Renal cortical epithelial cell (primary cell): ENCODE measurements at places on chromosomes 1 and 21.

- no peak for DNase-seq
Observed at GRCh38 chr1:181608948-181609347, 125.6 kb downstream of the CACNA1E start.

- peak; percentile 74 for DNase-seq
Observed at GRCh38 chr1:226870026-226870400, 403 bp upstream of the PSEN2 start.

DNA sequence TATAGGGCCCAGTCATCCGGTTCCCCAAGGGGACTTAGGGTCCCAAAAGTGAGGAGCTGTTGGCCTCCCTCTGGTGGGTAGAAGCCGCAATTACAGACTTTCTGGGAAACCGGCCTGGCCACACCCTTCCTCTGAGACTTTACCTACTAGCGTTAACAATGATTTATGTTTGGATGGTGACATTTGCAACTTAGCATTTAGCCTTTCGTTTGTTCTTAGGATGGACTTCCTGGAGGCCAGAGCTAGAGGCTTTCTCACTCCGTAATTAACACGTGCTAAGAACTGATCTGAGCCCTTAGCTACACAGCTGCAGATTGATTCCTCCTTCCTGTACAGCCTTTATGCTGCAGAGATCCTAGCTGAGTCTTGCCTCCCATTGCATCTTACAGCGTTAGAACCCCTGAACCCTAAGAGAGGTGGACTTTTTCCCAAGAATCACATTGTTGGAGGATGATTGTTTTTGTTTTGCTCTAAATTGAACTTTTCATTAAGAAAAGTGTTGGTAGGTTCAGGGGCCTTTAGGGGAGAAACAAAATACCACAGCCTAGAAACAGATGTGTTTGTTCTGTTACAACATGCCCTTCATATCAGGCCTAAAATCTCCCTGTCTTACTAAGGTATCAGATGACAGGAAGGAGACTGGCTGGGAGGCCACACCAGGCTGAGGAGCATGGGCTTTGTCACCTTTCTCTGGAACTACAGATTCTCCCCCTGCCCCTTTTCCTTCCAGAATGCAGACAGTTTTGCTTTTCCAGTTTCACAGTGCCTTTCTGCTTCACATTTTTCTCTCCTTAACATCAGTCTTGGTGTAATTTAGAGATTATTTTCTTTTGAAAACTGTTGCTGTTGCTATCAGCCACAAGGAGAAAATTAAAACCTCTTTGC, 1.9 kb downstream of the S100A11 start:
- DNase-seq, result peak; percentile 69

GRCh38 chr1:204529371-204529895, 13.2 kb downstream of the MDM4 start:
- no peak for DNase-seq

- DNase-seq, result no peak
Observed at GRCh38 chr21:35469498-35469897, 420.4 kb upstream of the RUNX1 start.

- no peak for DNase-seq
Observed at GRCh38 chr21:36968976-36969375, 2.5 kb upstream of the HLCS start.
